Head of caudate nucleus (tissue), 42 donors: ENCODE measurements at places on chromosomes 2 and 18.
A peak's percentile ranks its signal among the peaks of the same experiment; 100 is the strongest.

DNA sequence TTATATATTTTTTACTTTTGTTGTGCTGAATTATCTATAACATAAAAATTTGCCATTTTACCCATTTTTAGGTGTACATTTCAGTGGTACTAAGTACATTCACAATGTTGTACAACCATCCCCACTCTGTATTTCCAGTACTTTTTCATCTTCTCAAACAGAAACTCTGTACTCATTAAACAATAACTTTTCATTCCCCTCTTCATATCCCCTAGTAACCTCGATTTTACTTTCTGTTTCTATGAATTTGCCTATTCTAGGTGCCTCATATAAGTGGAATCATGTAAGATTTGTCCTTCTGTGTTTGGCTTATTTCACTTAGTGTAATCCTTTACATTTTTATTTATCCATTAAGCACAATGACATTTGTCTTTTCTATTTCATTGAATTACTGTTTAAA lies 51.3 kb downstream of the GTF2A1L start:
- no peak for DNase-seq

- no peak for DNase-seq
Measured at GRCh38 chr2:45911538-45911937, 260.1 kb downstream of the PRKCE start.

GRCh38 chr2:200778038-200778437 lies 33.7 kb upstream of the BZW1 start:
- no peak for DNase-seq

DNA sequence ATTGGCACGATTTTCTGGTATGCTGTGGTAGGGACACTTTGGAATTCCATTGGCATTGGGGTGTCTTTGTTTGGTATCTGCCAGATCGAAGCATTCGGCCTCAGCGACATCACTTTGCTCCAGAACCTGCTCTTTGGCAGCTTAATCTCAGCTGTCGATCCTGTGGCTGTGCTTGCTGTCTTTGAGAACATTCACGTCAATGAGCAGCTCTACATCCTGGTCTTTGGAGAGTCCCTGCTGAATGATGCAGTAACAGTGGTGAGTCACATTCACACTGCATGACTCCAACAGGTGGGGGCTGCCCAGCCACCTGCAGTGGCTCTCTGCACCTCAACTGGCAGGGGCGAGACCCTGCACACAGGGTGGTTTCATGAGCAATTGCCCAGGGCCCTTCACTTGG lies 38.4 kb downstream of the SLC9A2 start:
- DNase-seq: no peak

DNA sequence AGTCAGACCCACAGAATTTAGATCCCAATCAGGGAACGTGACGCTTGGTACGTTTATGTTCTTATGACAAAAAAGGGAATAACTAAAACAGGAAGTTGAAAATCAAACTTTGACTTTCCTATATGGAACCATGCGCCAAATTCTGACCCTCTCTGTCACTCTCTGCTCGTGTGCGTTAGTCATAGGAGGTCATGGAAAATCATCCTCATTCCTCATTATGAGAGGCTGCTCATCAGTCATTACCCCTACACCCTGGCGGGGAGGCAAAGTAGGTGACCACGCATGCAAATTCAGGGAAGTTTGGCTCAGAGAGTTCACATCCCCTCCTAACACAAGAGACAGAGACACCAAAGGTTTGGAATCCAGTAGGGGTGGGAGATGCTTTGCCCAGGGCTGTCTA lies 15.5 kb downstream of the IL1F10 start:
- DNase-seq: no peak

DNA sequence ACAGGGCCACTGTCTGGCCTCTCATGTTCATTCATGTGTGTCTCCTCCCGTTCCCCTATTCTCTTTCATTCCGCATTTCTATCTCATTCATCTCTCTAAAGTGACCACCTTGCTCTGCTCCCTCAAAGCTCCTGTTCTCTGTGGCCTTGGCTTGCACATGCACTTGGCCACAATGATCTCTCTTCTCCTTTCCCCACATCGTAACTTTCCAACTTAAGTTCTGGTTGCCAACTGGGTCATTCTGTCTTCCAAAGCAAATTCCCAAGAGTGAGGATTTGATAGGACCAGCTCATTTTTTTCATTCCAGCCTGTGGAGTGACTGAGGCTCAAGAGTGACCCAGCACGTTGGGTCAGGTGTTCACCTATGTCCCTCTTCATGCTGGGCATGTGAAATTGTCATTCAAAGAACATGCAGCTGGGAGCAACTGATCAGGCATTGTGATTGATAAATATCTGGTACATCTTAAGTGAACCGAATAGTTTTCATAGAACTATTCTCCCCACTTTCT lies 14.3 kb upstream of the ITGA6 start:
- no peak for DNase-seq

GRCh38 chr2:16259010-16259409 lies 318.7 kb downstream of the MYCN start:
- no peak for DNase-seq

DNA sequence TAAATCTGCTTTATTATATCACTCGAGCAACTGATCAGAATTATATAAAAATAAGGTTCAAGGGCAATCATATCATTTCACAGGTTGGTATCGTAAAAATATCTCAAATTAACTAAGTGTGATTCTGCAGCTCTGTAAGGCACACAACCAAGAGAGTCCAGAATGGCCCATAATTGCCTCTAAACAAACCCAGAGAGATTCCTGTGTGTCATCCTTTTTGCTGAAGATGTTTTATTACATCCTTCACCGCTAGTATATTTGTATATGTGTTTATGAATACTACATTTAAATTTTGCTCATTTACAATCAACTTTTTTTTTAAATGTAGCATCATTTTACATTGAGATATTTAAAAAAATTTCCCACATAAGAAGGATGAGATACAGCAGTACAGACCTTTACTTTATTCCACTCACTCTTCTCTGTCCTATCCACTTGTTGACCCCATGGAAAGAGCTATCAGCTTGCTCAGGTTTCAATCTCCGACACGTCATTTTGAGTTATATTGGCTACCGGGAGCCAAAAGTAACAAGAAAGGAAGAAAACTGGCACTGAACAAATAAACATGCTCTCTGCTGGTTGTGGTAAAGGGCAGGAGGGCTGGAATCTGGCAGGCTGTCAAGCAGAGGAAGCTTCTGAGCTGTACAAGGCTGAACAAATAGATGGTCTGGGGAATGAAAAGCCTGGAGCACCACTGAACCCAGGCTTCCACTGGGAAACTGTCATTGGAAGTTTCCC lies 23.1 kb downstream of the PLA2R1 start:
- no peak for DNase-seq

DNA sequence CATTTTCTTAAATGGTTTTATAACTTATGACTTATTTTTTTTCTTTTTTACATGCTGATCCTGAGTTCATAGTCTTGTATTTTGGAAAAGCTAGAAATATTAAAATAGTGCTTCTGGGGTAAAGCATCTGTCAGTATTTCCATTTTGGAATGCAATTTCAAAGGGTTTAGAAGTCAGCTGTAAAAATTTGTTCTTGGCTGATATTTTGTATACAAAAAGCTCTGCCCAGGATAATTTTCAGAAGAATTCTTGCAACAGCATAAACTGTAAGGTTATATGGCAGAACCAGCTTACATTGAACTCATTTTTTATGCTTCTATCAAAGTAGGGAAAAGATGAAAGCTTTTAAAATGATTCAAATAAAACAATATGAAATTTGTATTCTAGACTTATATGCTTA lies 97.4 kb downstream of the DIS3L2 start:
- DNase-seq: no peak

DNA sequence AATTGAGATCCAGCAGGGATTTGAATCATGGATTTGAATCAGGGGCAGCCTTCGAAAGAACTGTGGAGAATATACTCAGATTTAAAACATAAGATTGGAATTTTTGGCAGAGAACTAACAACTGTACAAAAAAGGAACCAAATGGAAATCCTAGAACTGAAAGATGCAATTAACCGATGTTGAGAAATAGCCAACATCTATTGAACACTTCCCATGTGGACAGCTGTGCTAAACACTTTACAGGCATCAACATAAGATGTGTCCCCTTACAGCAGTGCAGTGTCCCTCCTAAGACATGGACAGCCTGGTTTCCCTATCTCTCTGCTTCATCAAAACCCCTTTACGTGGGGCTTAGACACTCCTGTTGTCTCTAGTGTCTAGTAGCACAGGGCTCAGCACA lies 3.7 kb upstream of the IL1RN start:
- no peak for DNase-seq

DNA sequence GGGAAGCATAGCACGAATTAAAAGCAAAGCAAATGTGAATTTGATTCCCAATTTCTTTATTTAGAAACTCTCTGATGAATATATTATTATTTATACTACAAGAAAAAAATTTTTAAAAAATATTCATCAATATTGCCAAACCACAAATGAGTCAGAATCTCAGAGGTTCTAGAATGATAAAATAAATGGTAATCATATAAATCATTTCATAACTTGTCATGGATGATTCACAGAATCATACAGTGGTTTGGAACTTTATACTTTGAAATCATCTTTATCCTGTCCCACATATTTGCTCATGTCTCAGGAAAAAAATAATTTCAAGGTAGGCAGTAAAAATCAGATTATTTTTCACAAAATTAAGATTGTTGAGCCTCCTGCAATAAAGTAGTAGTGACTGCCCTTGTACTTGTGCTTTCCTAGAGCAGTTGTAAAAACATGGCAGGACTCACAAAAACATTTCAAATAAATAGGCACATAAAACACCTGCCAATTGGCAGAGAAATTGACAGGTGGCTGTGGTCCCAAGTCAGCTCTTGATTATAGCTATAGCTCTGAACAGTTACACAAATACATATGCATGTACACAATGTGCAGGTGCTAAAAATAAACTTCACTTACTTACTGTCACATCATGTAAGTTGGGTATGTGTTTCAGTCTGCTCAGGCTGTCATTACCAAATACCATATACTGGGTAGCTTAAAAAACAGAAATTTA lies 273.9 kb upstream of the SESTD1 start:
- no peak for DNase-seq

- DNase-seq: peak; percentile 39
Measured at GRCh38 chr2:172921532-172922236, 154.0 kb upstream of the MAP3K20 start.

DNA sequence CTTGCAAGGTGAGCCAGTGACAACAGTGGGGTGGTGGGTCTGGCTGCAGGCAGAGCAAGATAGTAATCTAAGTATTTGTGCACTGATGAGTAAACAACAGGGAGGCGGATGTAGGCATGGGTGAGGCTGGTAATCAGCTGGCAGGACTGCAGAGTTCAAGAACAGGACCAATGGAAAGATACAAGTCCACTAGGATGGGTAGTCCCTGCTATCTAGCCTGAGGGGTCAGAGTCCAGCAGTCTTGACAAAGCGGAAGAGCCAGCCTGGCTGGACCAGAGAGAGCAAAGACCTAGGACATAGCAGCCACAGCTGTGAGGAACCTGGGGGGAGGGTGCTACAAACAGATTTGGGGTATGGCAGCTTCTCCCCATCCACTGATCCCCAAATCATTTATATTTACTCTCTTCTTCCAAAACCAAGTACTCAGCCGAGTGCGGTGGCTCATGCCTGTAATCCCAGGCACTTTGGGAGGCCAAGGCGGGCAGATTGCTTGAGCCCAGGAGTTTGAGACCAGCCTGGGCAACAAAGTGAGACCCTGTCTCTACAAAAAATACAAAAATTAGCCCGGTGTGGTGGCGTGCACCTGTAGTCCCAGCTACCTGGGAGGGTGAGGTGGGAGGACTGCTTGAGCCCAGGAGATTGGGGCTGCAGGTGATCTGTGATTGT lies 25.9 kb downstream of the VIL1 start:
- DNase-seq: no peak

- no peak for DNase-seq
Measured at GRCh38 chr18:32674491-32674890, 98.3 kb downstream of the KLHL14 start.

DNA sequence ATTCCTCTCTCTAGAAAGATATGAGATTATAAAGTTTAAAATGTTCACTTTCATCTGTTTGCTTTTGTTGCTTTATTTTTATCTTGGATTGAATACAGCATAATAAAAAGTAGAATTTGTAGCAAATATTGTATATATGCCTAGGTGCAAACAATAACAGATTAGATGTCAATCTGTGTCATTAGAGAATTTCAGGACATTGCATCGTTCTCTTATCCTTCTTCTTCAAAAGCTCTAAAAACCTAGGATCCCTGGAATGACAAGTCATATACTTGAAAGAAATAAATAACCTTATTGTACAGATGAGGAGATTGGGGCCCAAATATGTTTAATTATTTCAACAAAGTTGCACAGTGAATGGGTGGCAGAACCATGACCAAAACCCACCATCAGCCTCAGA lies 102.8 kb upstream of the BZW1 start:
- no peak for DNase-seq

DNA sequence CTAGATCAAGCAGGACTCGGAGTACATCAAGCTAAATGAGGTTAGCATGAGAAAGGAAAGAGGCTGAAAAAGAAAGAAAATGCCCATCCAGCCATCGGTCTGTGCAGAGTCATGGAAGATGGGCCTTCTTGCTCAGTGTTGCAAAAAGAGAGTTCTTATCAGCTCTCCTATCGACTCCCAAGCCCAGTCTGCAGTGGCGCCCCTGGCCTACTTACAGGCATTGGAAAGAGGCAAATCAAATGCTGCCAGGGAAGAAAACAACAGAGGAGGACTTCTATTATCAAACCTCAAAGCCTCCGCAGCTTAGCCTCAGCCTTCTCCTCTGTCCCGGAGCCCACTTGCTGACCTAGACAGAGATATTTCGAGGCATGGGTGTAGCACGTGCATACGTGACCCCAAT lies 66.0 kb downstream of the CDH2 start:
- DNase-seq: no peak

DNA sequence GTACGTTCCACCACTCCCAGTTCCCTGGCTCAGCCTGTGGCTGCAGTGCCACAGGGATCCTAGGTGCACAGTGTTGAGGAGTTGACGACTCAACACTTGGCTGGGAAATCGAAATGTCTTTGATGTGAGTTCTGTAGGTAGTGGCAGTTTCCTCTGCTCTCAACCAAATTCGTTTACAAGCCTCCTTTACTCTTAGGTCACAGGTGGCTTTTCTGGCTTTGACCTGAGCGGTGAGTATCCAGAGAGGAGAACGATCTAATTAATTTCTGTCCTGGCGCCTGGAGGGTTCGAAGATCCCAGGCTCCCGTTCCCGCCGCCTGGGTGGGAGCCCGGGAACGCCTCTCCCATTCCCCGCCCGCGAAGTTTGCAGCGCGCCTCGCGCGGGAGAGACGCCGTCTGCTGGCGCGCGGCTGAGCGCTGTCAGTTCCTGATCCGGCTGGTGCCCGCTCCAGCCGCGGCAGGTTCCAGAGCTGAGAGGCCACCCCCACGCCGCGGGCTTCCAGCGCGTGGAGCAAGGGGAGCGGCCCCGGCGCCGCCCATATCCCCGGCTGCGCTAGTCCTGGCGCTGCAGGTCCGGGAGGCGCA lies at the start of gene LAMA3:
Gene LAMA3 (plus strand): TSS at position 423 of the 585 bp plus-strand sequence. CDS start 231 bp downstream, outside the sequence.
- DNase-seq: peak; percentile 24

- no peak for DNase-seq
Measured at GRCh38 chr2:26982102-26982742, 11.8 kb downstream of the MAPRE3 start.

DNA sequence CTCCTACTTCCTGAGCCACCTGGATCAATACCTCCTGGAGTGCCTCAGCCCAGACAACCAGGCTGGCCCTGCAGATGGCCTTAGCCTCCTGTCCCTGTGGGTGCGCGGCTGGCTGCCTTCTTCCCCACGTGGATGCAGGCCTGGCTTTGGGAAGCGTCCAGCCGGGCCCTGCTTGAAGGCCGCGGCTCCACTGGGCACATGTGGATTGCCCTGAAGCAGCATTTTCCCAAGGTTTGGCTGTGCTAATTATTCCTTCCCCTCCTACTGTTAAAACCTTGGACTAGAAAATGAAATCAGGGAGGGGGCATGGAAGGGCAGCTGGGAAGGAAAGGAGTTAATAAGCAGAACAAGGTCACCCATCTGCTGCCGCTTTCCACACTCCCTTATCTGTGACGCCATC lies 143.0 kb upstream of the GATA6 start:
- no peak for DNase-seq
